Right lobe of liver (tissue), 6 donors: ENCODE measurements at places on chromosomes 13 and 19. TPM values are rescaled to one million over a fixed set of nuclear protein-coding genes. Genes with fewer than 3 reads are reported as not detected.

DNA sequence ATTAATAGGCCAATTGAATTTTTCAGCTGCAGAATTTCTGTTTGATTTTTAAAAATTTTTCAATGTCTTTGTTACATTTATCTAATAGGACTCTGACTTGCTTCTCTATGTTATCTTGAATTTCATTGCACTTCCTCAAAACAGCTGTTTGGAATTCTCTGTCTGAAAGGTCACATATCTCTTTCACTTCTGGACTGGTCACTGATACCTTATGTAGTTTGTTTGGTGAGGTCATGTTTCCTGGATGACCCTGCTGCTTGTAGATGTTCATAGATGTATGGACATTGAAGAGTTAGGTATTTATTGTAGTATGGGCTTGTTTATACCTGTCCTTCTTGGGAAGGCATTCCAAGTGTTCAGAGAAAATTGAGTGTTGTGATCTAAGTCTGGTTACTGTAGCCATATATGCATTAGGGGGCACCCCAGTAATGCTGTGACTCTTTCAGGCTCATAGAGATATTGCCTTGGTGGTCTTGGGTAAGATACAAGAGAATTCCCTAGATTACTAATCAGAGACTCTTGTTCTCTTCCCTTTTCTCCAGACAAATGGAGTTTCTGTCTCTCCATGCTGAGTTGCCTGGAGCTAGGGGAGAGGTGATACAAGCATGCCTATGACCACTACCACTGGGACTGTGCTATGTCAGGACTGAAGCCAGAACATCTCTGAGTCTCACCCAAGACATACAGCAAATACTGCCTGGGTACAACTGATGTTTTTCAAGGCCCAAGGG is 27.8 kb downstream of the RFC3 start:
- H3K27me3 ChIP-seq = no peaks in the 10 kb centered on the region
- H3K27ac ChIP-seq = no peak overlapping the region
- H3K36me3 ChIP-seq = no peaks in the 10 kb centered on the region
- no peak overlapping the region for H3K4me3 ChIP-seq
- no peaks in the 10 kb centered on the region for H3K4me1 ChIP-seq

DNA sequence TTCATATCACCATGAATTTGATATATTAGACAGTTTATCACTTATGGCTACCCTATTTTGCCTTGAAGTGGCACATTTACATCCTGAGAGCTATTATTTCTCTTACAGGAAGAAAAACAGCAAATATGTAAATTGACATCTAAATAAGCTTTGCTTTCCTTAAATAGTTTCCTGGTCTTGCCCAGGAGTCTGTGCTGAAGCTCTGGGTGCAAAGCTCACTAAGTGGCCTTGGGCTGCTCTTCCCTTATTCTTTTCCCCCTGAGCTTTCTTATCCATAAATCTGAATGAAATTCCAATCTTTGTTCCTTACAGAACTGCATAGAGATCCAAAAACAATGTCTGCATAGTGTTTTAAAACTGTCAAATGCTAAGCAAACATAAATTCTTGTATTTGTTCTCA is 56.3 kb downstream of the TNFSF13B start:
- DNase-seq = no peak
- no peaks in the 10 kb centered on the region for H3K36me3 ChIP-seq
- no peak overlapping the region for H3K4me3 ChIP-seq
- no peaks in the 10 kb centered on the region for H3K27me3 ChIP-seq

The CRX gene
- not detected for total RNA-seq

The ZNF524 gene
- 8.8 TPM for total RNA-seq

DNA sequence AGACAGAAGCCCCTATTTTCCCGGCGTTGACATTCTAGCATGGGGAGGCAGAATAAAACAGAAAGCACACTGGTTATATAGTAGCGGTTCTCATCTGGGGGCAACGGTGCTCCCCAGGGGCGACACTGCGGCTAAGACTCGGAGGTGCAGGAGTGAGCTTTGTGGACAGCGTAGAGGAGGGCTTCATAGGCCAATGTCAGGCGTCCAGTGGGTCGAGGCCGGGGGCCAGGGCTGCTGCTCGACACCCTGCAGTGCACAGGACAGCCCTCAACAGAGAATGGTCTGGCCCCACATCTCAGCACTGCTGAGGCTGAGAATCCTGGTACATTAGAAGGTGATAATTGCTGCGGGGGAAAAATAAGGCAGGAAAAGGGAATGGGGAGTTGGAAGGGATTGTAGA is 1.5 kb downstream of the ZNF628 start:
- H3K27ac ChIP-seq = no peak overlapping the region
- H3K36me3 ChIP-seq = no peaks in the 10 kb centered on the region
- H3K4me3 ChIP-seq = no peak overlapping the region
- DNase-seq = no peak
- H3K27me3 ChIP-seq = no peaks in the 10 kb centered on the region

- no peaks in the 10 kb centered on the region for H3K27me3 ChIP-seq
- no peak overlapping the region for H3K27ac ChIP-seq
- H3K4me3 ChIP-seq = no peak overlapping the region
- H3K4me1 ChIP-seq = no peaks in the 10 kb centered on the region
- no peaks in the 10 kb centered on the region for H3K36me3 ChIP-seq
- DNase-seq = no peak
These were observed 98.7 kb upstream of the KLF5 start for GRCh38 chr13:72960114-72960513.

DNA sequence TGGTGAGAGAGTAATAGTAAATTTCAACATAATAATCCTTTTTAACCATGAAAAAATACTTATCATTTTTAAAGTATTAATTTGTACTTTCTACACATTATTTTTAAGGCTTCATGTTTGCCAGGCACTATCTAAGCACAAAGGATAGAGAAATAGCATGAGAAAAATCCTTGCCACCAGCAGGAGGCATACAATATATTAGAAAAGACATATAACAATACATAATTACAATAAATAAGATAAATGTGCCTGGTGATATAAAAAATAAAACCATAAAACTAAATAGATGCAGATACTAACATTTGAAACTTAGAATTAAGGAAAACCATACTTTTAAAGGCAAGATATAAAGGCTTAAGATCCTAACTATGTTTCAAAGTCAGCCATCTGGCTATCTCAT is 1256.4 kb downstream of the DIAPH3 start:
- H3K36me3 ChIP-seq = no peaks in the 10 kb centered on the region
- H3K4me3 ChIP-seq = no peak overlapping the region
- DNase-seq = no peak
- no peaks in the 10 kb centered on the region for H3K27me3 ChIP-seq
- H3K27ac ChIP-seq = no peak overlapping the region

The TNFRSF19 gene
- total RNA-seq = 0.32 TPM

- peaks cover 20% of the 10 kb centered on the region for H3K4me1 ChIP-seq
- H3K4me3 ChIP-seq = no peak overlapping the region
- no peak for DNase-seq
- H3K36me3 ChIP-seq = peaks cover 4% of the 10 kb centered on the region
- H3K27me3 ChIP-seq = no peaks in the 10 kb centered on the region
These were observed 13.2 kb downstream of the AP3D1 start for GRCh38 chr19:2138061-2138728.
